ENCODE measurements at places on chromosomes 3 and 15.

DNA sequence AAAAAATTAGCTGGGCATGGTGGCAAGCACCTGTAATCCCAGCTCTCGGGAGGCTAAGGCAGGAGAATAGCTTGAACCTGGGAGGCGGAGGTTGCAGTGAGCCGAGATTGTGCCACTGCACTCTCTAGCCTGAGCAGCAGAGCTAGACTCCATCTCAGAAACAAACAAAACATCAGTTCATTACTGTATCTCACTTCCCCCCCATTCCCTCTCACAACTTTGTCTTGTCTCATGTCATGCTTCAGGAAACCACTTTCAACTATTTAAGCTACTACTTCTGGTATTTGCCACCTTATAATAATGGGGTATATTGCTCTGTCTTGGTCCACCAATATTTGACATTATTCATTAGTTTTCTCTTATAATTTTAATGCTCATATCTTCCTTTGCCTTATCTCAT, 26.2 kb downstream of the PIK3CA start:
- DNase-seq: no peak

DNA sequence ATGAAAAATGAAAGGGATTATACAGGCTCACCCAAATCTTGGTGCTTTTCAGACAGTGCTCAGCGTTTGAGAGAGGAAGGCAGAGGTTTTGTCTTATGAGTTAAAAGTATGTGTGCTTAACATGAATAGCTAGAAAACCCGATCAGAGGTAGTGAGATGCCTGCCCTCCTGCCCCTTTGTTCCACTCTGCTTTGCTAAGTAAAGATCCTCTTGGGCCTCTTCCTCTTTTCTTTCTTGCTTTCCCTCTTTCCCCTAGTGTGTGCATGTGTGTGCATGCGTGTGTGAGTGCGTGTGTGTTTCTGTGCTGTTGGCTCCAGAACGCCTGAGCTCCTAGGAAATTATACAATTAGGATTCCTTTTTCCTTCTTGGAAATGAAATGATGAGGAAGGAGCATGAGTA, 261.3 kb upstream of the NR2E3 start:
- DNase-seq: no peak

- DNase-seq: no peak
Measured at GRCh38 chr3:55923626-55924025, 436.5 kb upstream of the WNT5A start.

DNA sequence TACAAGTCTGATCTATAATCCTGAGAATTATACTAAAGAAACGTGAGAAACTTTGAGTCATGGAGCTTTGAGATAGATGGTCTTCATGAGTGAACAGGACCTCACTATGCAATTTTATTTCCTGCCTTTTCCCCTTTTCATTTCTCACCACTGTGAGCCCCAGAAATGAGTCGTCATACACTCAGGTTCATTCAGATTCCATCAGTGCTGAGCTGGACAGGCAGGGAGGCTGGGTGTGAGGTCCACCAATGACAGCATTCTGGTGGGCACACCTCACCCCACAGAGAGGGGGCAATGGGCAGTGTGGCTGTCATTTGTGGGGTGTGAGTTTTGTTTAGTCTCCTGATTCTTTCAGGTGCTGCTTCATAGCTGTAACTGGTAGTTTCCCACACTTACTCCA, 16.9 kb downstream of the TIGIT start:
- no peak for DNase-seq

DNA sequence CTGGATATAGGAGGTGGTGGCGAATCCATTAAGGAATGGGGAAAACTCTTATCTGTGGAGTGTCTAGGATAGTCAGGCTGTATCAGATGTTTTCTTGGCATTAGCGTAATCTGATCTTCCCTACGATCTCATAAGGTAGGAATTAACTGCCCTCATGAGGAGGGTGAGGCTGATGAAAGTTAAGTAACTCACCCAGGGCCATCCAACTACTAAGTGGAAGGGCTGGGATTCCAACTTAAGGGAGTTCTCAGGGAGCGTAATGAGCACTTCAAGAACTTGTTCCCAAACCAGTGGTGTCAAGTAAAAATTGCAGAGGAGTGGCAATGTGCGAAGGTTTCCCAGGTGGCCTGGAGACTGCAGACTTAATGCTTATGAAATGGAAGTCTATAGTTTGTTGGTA, 55.9 kb upstream of the OSBPL11 start:
- no peak for DNase-seq

DNA sequence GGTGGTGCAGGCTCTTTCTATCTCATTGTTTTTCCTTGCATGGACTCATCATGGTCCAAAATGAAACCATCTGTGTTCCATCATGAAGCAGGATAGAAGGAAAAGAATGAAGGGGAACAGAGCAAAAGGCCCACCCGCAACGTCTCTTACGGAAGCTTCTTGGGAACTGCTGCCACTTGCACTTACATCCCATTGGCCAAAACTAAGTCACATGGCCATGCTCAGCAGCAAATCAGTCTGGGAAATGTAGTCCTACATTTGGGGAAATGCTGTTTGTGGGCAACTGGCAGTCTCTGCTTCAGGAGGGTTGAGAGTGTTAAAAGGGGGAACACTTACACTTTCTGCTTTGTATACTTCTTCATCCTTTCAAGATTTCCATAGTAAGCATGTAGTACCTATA, 191.6 kb downstream of the SV2B start:
- no peak for DNase-seq
